ENCODE measurements at places on chromosomes 7 and 10.

- no peak for DNase-seq
These were observed 91.1 kb downstream of the CREB5 start for GRCh38 chr7:28503396-28503795.

DNA sequence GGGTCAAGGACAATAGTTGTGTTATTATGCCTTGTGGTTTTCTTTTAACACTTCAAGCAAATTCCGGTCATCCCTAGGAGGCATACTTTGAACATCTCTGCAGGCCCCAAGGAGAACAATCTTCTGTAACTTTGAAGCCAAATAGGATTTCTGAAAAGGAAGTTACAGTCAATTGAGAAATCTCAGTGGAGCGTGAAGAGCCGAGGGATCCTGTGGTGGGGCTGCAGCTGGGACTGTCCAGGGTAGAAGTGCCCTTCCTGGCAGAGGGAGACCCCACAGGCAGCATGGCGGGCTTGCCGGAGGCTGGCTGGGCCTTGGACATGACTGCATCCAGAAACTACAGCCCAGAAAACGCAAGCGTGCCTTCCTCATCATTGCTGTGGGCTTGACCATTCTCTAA is 179.7 kb downstream of the PTPN20 start:
- no peak for DNase-seq

DNA sequence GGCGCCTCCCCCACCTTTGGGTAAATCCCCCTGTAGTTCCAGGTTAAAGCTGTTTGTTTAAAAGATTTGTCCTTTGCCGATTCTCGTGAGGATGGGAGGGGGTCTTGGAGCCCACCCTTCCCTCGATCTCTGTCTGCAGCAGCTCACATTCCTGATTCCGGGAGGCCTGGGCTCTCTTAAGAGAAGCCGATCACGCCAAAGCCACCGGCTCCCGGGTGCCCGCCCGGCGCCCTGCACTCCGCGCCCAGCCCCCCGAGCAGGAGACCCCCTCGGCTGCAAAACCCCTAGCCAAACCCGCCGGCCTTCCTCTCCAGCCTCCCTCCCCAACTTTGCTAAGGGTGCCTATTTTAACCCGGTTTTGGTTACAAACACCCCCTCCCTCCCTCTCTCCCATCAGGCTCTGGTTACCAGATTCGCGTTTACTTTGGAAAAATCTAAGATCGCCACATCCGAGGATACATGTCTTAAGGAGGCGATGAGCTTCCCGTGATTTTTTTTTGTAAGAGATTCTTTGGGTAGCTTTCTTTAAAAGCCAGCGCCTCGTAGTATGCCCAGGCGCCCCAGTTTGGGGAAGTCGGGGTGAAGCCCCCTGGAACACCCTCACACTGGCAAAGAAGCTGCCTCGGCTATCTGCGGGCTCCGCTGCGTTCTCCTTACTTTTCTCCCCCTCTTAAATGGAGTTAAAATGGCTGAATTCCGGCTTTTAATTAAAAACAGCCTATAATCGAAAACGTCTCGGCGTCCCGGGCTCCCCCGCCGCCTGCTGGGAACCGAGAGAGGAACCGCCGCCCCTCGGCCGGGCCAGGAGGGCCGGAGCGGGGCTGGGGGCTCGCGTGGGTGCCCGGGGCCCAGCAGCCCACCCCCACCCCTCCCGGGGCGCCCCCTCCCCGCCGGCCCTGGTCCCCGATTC is 983 bp downstream of the TNRC18 start:
- DNase-seq = no peak

- DNase-seq = no peak
These were observed 121.1 kb downstream of the MALRD1 start for GRCh38 chr10:19169684-19170083.

GRCh38 chr7:97043281-97043680 is 18.6 kb upstream of the DLX5 start:
- no peak for DNase-seq
